CD4-positive, alpha-beta T cell treated with Interleukin-2 at 100 ng/mL for 4 hours (primary cell): ENCODE measurements at places on chromosomes 12 and 14.

GRCh38 chr12:47491516-47492305 lies 214.1 kb downstream of the RPAP3 start:
- no peak for DNase-seq

DNA sequence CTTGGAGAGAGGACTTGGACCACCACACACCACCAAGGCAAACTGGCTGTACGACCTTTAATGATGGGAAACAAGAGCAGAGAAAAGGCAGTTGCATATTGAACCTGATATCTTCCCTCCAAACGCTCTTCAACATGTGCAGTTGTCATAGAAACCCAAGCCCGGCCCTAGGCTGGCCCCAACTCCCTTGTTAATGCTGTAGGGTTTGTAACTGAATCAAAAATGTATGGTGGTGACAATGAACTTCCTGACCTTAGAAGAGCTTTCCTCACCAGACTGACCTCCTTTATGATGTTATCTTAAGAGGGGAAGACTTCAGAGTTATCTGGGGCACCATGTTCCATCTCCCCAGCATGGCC lies 12.3 kb downstream of the APOLD1 start:
- DNase-seq: no peak

- no peak for DNase-seq
These were observed 51.2 kb upstream of the TCL1B start for GRCh38 chr14:95635051-95635450.

DNA sequence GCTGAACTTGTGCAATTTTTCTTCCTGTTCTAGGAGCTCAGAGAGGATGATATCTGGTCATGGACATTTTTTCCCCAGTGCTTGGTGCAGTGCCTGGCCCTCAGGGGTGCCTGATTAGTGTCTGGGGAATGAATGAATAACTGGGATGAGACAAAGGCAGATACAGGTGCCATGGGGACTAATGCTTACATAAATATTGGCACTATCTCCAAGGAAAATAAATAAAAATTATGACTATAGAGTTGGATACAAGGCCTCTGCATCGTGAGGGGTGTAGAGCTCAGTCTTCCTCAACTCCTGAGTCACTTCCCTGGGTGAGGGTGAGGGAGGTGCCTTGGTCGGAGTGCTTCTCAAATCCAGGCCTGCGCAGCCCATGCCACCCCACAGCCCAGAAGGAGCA lies 188.6 kb downstream of the KCNA5 start:
- no peak for DNase-seq

DNA sequence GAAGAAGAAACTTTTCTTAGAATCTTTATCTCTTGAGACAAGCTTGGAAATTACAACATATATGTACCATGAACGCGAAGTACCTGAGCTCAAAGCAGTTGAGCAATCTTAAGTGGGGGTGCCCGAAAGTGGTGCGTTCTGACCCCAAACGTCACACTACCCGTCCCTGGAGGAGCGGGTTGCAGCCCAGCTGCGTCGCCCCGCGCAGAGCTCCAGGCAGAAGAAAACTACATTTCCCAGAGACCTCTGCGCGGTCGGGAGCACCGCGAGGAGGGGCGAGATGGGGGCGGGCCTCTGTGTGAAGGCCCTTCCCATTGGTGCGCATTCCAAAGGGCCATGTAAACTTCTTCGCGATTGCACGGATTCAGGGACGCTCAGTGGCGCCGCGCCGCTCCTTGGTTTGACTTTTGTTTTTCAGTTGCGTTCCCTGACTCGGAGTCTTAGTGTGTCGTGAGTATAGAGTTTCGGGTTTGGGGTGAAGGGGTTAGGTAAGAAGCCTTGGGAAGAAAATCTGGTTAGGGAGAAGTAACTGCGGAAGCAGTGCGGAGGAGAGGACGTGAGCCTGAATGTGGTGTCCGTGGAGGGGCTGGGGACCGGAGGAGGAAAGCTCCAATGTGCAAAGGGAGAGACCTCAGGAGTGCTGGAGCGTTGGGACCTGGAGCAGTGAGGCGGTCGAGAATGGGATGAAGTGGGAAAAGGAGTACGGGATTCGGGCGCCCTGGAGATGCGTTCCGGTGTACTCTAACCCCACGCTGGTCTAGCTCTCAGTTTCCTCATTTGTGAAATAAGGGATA lies at the start of gene CCDC77:
Gene CCDC77 (plus strand): TSS at position 410 of the 794 bp plus-strand sequence. CDS start 7,740 bp downstream, outside the sequence.
- DNase-seq: peak; percentile 95

GRCh38 chr14:35821564-35822411 lies 4.3 kb upstream of the BRMS1L start:
- peak; percentile 36 for DNase-seq

- no peak for DNase-seq
These were observed 296.1 kb downstream of the TMEM132D start for GRCh38 chr12:129607756-129608155.

DNA sequence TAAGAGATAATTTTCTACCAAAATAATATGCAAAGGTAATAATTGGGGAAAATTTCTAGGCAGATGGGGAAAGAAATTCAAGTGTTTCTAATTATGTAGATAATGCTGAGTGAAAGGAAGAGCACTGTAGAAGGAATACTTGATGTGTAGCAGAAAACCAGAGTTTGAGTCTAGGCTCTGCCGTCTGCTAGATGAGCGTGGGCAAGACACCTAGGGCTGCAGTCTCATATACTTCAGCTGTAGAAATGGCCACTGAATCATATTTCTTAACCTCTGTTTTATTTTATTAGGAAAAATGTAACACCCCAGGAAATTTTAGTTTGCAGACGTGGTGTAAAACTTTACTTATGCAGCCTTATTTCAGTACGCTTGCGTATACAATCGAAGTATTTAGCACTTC lies 59.8 kb upstream of the SLC38A2 start:
- no peak for DNase-seq

DNA sequence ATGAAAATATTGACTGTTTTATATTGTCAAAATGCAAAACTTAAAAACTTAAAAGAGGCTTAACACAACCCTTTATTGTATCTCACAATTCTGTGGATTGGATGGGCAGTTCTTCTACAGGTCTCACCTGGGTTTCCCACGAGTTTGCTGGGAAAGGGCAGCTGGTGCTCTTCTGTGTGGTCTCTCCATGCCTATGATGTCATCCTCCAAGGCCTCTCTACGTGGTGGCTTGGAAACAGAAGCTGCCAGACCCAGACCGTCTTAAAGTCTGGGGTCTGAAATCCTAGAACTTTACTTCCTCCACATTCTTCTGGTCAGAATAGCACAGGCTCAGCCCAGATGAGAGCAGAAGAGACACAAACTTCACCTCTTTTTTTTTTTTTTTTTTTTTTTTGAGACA lies 36.5 kb upstream of the KICS2 start:
- DNase-seq: no peak

GRCh38 chr14:56709201-56709600 lies 101.1 kb downstream of the OTX2 start:
- DNase-seq: no peak

GRCh38 chr14:53515276-53515675 lies 362.2 kb upstream of the DDHD1 start:
- no peak for DNase-seq

GRCh38 chr14:34029921-34030334 lies 79.1 kb upstream of the EGLN3 start:
- DNase-seq: no peak

DNA sequence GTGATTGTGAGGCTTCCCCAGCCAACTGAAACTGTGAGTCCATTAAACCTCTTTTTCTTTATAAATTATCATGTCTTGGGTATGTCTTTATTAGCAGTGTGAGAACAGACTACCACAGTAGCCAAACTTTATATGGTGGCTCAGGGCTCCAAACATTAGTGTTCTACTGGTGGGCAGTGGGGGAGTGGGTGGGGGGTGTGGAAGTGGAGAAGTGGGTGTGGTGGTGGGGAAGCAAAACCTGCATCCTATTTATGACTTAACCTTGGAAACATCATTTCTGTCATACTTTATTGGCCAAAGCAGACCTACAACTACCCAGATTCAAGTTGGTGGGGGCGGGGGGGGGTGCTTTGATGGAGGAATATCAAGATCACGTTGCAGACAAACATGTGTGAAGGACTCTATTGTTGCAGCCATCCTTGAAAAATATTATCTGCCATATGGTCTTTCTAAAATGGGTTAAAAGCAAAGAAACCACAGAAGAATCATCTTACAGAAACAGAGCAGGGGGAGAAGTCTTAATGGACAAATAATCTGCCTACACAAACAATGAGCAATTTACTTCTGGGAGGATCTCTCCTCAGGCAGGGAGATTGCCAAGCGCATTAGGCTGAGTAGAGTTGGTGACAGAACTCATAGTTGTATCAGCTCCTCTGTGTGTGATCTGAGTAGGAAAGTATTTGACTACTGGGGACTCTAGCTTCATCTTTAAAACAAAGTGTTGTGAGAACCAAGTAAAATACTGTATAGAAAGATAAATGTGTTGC lies 1.4 kb upstream of the PWP1 start:
- DNase-seq: no peak

DNA sequence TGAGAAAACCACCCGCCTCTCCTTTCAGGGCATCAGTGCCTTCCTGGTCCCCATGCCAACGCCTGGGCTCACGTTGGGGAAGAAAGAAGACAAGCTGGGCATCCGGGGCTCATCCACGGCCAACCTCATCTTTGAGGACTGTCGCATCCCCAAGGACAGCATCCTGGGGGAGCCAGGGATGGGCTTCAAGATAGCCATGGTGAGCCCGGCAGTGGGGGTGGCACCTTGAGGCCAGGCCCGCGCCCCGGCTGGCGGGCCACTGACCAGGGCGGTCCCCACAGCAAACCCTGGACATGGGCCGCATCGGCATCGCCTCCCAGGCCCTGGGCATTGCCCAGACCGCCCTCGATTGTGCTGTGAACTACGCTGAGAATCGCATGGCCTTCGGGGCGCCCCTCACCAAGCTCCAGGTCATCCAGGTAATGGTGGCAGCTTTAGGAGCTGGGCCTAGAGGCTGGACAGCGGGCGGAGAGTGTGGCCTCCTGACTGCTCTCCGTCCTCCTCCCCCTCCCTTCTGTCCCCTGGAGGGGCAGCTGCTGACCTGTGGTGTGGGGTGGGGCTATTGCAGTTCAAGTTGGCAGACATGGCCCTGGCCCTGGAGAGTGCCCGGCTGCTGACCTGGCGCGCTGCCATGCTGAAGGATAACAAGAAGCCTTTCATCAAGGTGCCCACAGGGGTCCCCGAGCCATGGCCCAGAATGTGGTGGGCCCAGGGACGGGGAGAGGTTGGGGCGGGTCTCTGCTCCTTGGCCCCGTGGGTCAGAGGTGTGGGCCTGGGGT lies 12.8 kb downstream of the ACADS start:
- DNase-seq: no peak

DNA sequence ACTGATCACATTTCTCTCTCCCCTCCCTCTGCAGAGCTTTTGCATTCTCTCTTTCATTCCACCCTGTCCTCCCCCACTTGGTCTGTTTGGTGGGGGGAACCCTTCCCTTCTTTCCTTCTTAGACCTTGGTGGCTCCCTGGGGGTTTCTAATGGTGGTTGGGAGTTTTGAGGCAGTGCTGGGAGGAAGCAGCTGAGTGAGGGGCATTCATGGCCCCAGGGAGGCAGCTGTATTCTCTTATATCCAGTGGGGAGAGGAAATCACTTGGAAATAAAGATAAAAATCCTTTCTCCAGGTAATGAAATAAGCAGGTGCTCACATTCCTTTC lies 13.3 kb downstream of the NGDN start:
- no peak for DNase-seq

DNA sequence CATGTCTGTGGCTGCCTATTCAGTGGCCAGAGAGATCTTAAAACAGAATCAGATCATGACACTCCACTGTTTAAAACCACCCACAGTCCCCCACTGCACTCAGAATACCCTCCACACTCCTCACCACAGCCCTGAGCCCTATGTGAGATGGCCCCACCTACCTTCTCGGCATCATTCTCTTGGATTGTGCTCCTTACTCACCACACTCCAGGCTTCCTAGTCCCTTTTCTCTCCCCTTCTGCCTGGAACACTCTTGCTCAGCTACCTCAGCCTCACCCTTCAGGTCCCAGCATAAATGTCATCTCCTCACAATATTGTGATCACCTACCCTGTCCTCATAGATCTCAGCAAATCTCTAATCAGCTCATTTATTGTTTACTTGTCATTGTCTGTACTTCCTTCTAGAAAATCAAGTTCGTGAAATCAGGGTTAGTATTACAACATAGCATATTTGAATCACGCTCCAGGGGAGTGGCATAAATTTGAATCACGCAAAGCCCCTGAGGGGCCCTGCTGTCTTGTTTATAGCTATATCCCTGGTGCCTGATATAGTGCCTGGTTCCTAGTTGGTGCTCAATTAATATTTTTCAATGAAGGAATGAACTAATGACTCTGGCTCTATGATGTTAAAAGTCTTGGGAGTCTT lies 42.8 kb downstream of the SLC35F4 start:
- no peak for DNase-seq
